ENCODE measurements at places on chromosomes 1 and 21. TPM values are rescaled to one million over a fixed set of nuclear protein-coding genes. Genes with fewer than 3 reads are reported as not detected.

- no peak for DNase-seq
Measured at GRCh38 chr1:103101399-103101798, 6.9 kb downstream of the COL11A1 start.

- DNase-seq: no peak
Measured at GRCh38 chr1:11474826-11475225, 4.1 kb upstream of the DISP3 start.

DNA sequence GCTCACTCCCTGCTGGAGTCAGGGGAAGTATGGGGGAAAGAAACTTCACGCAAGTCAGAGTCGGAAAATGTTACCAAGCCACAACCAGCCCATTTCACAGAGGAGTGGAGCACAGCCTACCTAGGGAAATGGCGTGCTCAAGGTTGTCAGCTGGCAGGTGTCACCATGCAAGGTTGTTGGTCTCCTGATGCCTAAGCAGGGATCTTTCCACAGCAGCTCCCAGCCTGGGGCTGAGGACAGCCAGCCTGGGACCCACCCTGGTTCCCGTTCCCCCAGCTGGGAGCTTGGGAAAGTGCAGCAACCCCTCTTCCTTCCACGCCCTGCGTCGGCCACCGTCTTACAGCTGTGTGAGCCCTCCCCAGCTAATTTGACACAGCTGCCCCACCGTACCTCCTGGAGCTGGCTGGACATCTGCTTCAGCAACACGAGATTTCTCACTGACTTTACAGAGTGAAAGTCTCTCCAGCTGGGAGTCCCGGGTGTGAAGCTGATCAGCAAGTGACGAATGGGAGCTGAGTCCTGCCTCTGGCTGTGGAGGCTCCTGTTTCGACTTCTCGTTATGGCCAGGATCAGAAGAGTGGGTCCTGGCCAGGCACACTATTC lies 224.6 kb upstream of the RAB4A start:
- DNase-seq: no peak

GRCh38 chr1:6004412-6005123 lies 12.3 kb upstream of the NPHP4 start:
- DNase-seq: no peak

DNA sequence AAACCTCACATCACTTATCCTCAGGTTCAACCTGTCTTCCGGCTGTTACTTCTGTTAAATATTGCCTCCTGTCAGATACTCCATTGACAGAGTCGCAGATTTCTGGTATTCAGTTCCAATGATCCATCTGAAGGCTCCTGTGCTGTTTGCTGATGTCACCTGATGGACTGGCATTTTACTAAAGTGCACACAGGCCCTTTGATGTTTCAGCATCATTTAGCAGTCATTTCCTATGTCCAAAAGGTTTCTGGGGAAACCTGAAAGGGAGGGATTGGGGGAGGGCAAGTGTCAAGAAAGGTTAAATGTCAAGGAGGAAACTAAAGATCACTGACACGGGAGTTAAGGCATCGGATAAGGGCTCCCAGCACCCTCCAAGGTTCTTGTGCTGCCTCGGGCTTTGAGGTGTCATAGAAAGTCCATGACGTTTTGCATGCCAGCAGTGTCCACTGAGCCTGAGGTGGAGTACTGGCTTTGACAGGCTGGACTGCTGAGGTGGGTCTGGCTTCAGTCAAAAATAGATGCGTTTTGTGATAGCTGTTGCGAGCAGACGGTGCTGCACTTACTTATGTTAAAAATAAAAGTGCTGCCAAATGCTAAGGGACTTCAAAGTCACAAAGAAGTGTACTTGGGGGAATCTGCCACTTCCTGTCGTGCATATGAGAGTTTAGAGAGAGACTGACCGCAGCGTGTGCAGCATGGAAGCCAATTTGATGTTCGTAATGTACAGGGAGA lies 30.8 kb downstream of the XCL2 start:
- DNase-seq: peak; percentile 45

DNA sequence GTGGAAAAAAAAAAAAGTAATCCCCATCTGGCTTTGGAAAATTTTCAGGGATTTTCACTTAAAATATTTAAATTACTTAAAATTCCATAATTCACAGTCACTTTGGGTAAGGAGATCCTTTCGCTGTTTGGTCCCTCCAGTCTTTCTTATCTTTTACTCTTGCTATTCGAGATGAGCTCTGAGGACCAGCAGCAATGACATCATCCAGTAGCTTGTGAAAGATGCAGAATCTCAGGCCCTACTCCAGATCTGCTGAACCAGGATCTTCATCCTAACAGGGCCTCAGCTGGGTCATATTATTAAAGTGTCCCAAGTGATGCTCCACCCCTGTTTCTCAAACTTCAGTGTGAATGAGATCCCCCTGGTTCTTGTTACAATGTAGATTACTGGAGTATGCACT lies 46.9 kb upstream of the PLXNA2 start:
- no peak for DNase-seq

- no peak for DNase-seq
Measured at GRCh38 chr1:44806704-44807363, at the start of gene DYNLT4. Gene DYNLT4, minus strand, starts transcription at chr1:44807351. Its CDS starts 683 bp downstream, at chr1:44806668.

- no peak for DNase-seq
Measured at GRCh38 chr1:185914089-185914488, 179.9 kb downstream of the HMCN1 start.

- peak; percentile 29 for DNase-seq
Measured at GRCh38 chr21:45255381-45256020, 32.2 kb downstream of the POFUT2 start.

- no peak for DNase-seq
Measured at GRCh38 chr1:93471284-93471683, 23.4 kb downstream of the FNBP1L start.

GRCh38 chr1:169812131-169812530 lies 17.4 kb upstream of the METTL18 start:
- DNase-seq: no peak

DNA sequence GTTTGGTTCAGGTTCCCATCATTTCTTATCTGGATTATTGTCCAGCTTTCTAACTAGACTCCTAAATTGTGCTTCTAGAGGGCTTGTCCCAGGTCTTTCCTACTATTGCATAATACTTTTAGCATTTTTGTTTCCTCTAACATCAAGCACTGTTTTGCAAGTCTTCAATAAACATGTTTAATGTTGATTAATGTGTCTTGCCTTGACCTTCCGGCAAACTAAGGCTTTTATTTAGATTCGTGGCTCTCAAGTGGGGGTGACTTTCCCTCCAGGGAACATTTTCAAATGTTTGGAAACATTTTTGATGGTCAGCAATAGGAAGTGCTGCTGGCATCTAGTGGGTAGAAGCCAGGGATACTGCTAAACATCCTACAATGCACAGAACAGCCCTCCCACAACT lies 90.7 kb downstream of the RPE65 start:
- no peak for DNase-seq

DNA sequence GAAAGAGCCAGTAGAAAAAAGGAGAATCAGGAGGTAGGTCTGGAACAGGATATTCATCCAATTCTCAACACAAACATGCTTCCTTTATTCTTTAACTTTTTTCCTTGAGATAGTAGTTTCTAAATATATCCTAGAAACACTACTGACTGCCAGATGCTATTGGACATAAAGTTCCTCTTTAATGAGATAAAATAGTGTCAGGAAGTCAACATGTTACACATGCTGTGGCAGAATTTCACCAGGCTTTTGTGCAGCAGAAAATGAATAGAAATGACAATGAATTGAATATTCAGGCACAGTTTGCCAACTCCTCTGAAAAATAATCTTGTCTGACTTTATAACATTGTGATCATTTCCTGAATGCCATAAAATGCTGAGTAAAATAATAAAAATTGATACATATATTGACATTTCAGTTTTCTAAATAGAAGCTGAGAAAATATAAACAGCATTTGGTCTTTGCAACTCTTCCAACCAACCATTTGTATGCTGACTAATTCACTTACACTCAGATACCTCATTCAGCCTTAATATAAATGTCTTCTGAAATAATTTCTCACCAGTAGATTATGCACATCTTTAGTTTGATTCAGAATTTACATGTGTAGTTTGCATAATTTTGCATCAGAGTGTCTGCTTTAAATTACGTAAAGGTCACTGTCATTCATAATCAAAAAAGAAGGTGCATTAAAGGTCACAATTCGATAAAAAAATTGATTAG lies 486.1 kb upstream of the ADGRL2 start:
- no peak for DNase-seq

DNA sequence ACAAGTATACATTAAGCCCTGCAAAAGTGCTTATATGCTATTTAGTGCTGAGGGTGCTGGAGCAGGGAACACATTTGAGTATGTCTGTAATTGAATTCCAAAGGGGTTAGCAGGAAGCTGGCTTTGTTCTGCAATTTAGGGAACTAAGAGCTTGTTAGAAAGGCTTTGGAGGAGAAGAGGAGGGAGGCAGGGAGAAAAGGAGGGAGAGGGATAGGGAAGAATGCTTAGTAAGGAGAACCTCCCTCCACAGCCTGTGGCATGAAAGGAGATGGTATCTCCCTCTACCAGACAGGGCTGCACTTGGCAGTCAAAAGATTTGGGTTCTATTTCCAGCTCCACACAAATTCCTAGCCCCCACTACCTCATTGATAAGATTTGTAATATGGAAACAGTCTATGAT lies 217.8 kb downstream of the DAB1 start:
- DNase-seq: no peak

Gene RBM11
- 6.3 TPM for total RNA-seq

Gene OR2L3
- not detected for total RNA-seq

Gene MANEAL
- total RNA-seq: 1.5 TPM

Gene NTNG1
- 1.6 TPM for total RNA-seq

Gene PAQR6
- 4.9 TPM for total RNA-seq

All from activated naive CD8-positive, alpha-beta T cell treated with anti-CD3 and anti-CD28 coated beads for 36 hours (primary cell).